ENCODE measurements at places on chromosomes 4 and X.

GRCh38 chr4:163063891-163064290, 102.8 kb downstream of the NAF1 start:
- DNase-seq = no peak

- peak; percentile 29 for DNase-seq
Measured at GRCh38 chrX:68647156-68647957, at the start of gene STARD8. TSS of gene STARD8 (plus strand) at chrX:68647666. CDS start at chrX:68647883, 217 bp downstream.

GRCh38 chr4:40991908-40992307, 222.4 kb downstream of the APBB2 start:
- DNase-seq = no peak

DNA sequence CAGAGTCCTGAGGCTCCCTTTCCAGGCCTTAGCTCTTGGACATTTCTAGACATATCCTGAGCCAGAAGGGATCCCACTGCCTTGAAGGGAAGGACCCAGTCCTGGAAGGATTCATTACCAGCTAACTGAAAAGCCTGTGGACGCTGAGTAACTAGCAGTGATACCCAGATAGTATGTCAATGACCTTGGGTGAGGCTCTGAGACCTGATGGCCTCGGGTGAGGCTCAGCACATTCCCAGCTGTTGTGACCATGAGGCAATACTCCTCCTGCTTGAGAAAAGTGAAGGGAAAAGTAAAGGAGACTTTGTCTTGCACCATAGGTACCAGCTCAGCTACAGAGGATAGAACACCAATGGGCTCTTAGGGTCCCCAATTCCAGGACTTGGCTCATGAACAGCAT, 268.1 kb downstream of the DKK2 start:
- DNase-seq = no peak

- DNase-seq = no peak
Measured at GRCh38 chr4:134260126-134260525, 58.5 kb upstream of the PABPC4L start.

DNA sequence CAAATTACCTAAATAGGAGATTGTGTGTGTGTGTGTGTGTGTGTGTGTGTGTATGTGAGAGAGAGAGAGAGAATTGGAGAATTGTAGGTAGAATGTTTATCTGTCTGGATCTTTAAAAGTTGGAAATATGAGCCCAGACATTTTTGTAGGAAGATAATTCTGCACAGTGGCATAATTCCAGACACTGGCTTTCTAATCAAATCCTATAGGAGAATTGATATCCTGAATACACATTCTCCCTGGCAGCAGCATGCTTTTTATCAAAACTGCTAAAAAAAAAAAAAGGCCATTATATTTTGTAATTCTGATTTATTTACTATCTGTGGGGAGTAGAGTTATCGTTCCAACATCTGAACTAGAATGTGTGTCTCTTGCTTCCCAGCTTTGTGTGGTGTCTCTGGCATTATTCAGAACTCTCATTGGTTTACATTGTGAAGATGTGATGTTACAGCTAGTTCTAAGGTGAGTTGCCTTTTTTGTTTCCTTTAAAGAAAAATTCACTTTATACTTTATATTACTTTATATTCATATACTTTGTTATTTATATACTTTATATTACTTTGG, 122.4 kb downstream of the GATB start:
- no peak for DNase-seq

- DNase-seq = no peak
Measured at GRCh38 chr4:147310312-147310711, 170.6 kb upstream of the EDNRA start.
